Suprapubic skin (tissue), 4 donors: ENCODE measurements at places on chromosomes 4 and X.

DNA sequence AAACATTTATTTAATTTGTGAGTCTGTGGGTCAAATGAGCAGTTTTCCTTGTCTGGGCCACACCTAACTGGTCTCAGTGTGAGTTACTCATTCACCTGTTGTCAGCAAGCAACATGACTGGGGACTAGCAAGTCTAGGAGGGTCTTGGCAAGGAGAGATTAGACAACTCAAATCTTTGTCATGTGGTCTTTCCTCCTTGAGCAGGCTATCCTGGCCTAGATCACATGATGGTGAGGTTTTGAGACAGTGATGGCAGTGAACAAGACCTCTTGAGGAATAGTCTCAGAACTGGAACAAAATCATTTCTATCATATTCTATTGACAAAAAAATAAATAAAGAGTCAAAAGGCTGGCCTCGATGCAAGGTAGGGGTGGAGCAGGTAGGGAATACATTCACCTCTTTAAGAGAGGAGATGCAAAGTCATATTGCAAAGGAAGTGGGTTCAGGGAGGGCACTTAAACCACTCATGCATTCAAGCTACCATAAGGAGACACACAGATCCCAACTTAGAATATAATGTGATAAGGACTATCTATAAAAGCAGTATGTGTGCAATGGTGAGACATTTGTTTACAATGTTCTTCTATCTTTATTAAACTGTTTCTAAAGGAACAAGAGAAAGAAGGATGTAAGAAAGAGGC, 135.7 kb downstream of the ZNF330 start:
- no peaks in the 10 kb centered on the region for H3K4me1 ChIP-seq
- no peak for DNase-seq
- no peaks in the 10 kb centered on the region for H3K27me3 ChIP-seq

DNA sequence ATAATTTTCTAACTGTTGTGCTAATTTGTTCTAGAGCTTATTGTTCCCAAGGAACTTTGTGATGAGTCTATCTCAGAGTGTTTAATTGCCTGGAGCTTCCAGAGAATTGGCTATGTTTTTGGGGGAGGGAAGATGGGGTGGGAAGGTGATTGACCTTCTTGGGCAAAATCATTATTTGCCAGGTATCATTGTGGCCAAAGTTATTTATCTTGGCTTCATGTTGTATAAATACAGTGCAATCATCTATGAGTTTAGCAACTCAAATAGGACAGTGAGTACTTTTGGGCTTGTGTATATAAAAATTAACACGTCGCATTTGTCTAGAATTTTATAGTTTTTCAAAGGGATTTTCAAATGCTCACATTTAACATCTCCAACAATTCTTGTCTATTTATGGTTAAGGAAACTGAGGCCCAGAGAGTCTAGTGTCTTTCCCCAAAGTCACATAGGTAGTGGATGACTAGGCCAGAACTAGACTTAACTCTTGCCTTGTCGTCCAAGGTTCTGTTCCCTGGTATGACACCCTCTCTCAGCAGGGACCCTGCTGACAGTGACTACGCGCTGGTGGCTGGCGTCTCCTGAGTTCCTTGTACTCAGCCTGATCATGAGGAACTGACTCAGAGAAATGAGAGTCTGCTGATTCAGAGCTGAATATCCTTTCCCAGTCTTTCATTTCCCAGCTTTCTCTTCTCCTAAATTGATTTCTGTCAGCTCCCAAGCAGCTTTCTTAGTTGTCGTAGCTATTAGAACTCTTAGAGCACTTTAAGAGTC, 27.7 kb downstream of the FNIP2 start:
- no peak overlapping the region for H3K27ac ChIP-seq
- H3K4me3 ChIP-seq, result no peak overlapping the region
- no peaks in the 10 kb centered on the region for H3K27me3 ChIP-seq

- H3K36me3 ChIP-seq, result no peaks in the 10 kb centered on the region
- H3K4me1 ChIP-seq, result peaks cover 44% of the 10 kb centered on the region
- H3K27me3 ChIP-seq, result no peaks in the 10 kb centered on the region
- no peak for DNase-seq
- no peak overlapping the region for H3K27ac ChIP-seq
- H3K4me3 ChIP-seq, result no peak overlapping the region
These were observed 5.5 kb downstream of the USO1 start for GRCh38 chr4:75729836-75730235.

GRCh38 chr4:86359944-86360478, at the start of gene MAPK10:
Gene MAPK10 (minus strand): TSS chr4:86360053.
- H3K4me3 ChIP-seq, result peak within 1 kb of the TSS; percentile 27
- peak; percentile 69 for DNase-seq
- H3K4me1 ChIP-seq, result peaks cover 11% of the 10 kb centered on the region
- no peaks in the 10 kb centered on the region for H3K36me3 ChIP-seq
- H3K27ac ChIP-seq, result no peak within 1 kb of the TSS

DNA sequence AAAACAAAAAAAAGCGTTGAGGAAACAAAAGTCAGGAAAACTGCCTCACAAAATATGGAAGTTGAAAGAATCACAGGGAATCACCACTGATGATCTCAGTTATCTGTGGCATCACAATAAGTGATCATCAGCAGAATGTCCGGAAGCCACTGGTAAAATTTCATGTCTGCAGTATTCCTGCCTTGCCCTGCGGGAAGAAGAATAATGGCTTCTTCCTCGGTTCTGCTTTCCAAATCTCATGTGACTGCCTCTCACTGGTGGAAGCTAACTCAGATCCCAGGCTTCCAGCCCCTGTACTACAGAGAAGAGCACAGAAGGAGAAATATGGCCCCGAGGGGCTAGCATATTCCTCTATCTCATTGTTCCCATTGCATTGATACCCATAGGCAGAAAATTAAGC, 12.7 kb upstream of the ZNF330 start:
- no peak overlapping the region for H3K4me3 ChIP-seq
- no peaks in the 10 kb centered on the region for H3K27me3 ChIP-seq
- no peak for DNase-seq

GRCh38 chr4:78667325-78667724, 108.8 kb upstream of the BMP2K start:
- no peaks in the 10 kb centered on the region for H3K36me3 ChIP-seq
- H3K4me3 ChIP-seq, result no peak overlapping the region
- DNase-seq, result no peak

DNA sequence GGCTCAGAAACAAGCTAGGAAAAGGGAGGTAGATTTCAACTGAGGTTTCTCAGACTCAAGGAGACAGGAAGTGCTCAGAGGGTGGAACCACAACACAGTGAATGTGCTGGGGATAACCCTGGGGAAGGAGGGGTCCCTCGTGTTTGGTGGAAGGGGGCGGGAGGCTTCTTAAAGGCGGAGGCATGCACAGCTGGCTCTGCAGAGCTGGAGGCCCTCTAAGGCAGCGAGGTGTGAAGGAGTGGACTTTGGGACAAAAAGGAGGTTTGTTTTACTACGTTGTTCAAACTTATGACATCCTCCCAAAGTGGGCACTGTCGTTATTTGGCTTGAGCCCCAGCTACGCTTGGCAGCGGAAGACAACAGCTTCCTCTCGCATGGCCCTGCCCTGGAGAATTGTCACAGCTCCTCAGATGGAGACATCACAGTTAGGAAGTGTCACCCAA, 21.7 kb upstream of the MTM1 start:
- H3K36me3 ChIP-seq, result no peaks in the 10 kb centered on the region
- H3K4me3 ChIP-seq, result no peak overlapping the region
- DNase-seq, result no peak
- H3K4me1 ChIP-seq, result peaks cover 19% of the 10 kb centered on the region
- no peaks in the 10 kb centered on the region for H3K27me3 ChIP-seq
- H3K27ac ChIP-seq, result peak overlapping the region; percentile 81

GRCh38 chrX:103513067-103513466, 6.2 kb downstream of the RAB40A start:
- H3K4me1 ChIP-seq, result no peaks in the 10 kb centered on the region
- no peak for DNase-seq
- no peak overlapping the region for H3K27ac ChIP-seq
- H3K4me3 ChIP-seq, result no peak overlapping the region
- H3K36me3 ChIP-seq, result no peaks in the 10 kb centered on the region

DNA sequence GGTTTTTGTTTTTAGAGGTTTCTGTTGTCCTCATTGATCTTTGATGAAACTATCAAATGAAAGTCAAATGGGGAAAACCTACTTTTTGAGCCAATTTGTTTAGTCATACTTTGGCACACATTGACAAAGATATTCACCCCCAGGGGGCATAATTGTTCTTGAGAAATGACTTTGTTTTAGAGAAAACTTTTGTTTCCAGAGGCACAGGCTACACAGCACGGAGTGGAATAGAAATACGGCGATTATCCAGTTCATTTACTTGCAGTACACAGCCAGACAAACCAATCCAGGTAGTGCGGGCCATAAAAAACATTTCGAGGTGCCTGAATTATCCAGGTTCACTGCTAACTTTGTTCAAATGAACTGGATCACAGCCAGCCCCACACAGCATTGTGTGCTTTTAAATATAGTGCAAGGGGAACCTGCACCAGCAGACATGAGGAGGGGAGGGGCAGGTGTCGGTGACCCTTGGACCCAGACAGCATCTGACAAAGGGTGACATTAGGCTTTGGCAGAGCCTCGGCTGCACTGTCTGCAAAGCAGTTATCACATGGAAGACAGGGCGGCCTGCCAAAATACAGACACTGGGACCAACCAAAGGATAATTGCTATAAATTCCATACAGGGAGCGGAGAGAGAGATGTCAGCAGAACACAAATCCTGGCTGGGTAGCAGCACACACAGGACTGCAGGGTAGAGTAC, 179.6 kb upstream of the NOCT start:
- no peaks in the 10 kb centered on the region for H3K4me1 ChIP-seq
- no peak overlapping the region for H3K27ac ChIP-seq
- H3K36me3 ChIP-seq, result no peaks in the 10 kb centered on the region
- DNase-seq, result no peak
- no peak overlapping the region for H3K4me3 ChIP-seq
- H3K27me3 ChIP-seq, result no peaks in the 10 kb centered on the region

DNA sequence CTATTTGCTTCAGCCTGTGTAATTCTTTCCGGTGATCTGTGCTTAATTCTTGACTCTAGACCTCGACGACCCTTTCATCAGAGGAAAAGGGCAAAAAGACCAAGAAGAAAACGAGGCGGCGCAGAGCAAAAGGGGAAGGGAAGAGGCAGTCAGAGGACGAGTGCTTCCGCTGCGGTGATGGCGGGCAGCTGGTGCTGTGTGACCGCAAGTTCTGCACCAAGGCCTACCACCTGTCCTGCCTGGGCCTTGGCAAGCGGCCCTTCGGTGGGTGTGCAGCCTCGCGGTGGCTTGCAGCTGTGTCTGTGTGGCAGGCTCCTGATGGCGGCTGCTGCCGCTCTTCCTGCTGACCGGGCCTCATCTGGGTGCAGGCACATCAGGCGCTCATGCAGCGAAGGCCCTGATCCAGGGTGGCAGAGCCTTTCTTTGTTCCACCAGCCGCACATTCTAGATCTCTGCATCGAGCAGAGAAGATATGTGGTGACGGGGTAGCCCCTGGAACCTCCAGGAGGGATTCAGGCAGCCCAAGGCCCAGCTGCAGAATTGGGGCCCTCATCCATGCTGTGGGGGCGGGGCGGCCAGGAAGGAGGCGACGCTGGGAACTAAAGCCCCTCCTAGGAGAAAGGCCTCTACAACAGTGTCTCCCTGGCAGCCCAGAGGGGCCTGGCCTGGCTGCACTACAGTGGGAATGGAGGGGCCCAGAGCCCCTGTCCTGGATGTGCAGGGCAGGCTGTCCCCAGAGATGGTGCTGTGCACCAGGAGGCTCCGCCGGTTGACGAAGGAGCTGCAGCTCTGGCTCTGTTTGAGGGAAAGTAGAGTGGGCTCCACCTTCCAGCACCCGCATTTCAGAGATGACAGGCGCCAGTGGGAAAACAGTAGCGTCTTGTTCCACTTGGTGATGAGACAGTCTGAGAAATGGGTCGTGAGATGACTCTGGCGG, 32.1 kb downstream of the NELFA start:
- H3K4me3 ChIP-seq, result no peak overlapping the region
- no peaks in the 10 kb centered on the region for H3K4me1 ChIP-seq
- peaks cover 83% of the 10 kb centered on the region for H3K36me3 ChIP-seq
- peak; percentile 70 for DNase-seq
- H3K27me3 ChIP-seq, result no peaks in the 10 kb centered on the region
- H3K27ac ChIP-seq, result no peak overlapping the region

- no peaks in the 10 kb centered on the region for H3K36me3 ChIP-seq
- no peaks in the 10 kb centered on the region for H3K27me3 ChIP-seq
- no peak for DNase-seq
- no peak overlapping the region for H3K27ac ChIP-seq
These were observed 1521.3 kb upstream of the AGA start for GRCh38 chr4:178963446-178964045.

DNA sequence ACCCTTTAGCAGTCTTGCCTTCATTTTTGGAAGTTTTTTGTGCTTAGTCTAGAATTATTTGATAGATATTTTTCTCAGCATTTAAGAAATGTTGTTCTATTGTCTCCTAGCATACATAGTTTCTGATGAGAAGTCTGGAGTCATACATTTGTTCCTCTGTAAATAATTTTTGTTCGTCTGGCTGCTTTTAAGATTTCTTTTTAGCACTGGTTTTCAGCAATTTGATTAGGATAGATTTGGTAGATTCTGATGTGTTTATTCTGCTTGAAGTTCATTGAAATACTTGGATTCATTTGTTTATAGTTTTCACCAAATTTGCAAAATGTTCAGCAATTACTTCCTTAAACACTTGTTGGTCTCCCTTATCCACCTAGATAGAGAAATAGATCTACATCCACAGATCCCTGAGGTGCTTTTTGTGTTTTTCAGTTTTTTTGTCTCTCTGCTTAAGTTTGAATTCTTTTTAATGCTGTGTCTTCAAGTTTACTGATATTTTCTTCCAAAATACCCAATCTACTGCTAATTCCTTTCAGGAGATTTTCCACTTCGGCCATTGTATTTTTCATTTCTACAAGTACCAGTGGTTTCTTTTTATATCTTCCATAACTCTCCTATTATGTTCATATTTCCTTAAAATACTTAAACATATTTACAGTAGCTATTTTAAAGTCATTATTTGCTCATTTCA, 64.9 kb downstream of the ABLIM2 start:
- no peak for DNase-seq
- H3K27me3 ChIP-seq, result no peaks in the 10 kb centered on the region
- H3K27ac ChIP-seq, result no peak overlapping the region
- peaks cover 3% of the 10 kb centered on the region for H3K36me3 ChIP-seq

- DNase-seq, result no peak
- no peaks in the 10 kb centered on the region for H3K4me1 ChIP-seq
- H3K4me3 ChIP-seq, result no peak overlapping the region
- peaks cover 26% of the 10 kb centered on the region for H3K36me3 ChIP-seq
These were observed 46.0 kb downstream of the HADH start for GRCh38 chr4:108035691-108036090.

DNA sequence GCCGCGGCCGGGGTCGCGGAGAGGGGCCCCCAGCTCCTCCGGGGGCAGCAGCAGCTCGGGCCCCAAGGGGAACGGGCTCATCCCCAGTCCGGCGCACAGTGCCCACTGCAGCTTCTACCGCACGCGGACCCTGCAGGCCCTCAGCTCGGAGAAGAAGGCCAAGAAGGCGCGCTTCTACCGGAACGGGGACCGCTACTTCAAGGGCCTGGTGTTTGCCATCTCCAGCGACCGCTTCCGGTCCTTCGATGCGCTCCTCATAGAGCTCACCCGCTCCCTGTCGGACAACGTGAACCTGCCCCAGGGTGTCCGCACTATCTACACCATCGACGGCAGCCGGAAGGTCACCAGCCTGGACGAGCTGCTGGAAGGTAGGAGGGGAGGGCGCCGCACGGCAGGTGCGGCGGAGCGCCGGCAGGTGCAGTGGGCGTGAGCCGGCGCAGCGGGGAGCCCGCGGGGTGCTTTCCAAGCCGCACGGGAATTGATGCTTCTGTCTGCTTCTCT, 886 bp downstream of the DCLK2 start:
- no peaks in the 10 kb centered on the region for H3K27me3 ChIP-seq
- peak; percentile 68 for DNase-seq
- H3K4me1 ChIP-seq, result peaks cover 8% of the 10 kb centered on the region

GRCh38 chr4:175536852-175537453, 275.1 kb downstream of the GPM6A start:
- H3K4me1 ChIP-seq, result no peaks in the 10 kb centered on the region
- DNase-seq, result no peak
